ENCODE measurements at places on chromosomes 12 and 14. TPM values are rescaled to one million over a fixed set of nuclear protein-coding genes. Genes with fewer than 3 reads are reported as not detected.

DNA sequence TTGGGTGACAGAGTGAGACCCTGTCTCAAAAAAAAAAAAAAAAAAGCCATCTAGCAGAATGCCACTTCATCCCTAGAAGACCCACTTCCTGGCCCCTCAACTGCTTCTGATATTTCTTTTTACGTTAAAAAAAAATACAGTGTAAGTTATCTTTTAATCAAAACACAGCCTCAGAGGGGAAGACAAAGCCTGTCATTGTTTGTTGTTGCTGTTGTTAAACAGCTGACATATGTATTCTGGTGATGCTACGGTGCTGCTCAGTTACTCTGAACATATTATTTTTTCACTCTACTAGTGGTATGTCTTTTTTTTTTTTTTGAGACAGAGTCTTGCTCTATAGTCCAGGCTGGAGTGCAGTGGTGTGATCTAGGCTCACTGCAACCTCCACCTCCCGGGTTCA, 75.4 kb downstream of the PAPLN start:
- no peak for DNase-seq

TAS2R50 gene
- not detected for polyA plus RNA-seq

GRCh38 chr12:6222078-6222654, 22.0 kb downstream of the CD9 start:
- peak; percentile 73 for DNase-seq

GRCh38 chr12:88299567-88300101, 157.5 kb downstream of the TMTC3 start:
- no peak for DNase-seq

KRT79 gene
- not detected for polyA plus RNA-seq

DNA sequence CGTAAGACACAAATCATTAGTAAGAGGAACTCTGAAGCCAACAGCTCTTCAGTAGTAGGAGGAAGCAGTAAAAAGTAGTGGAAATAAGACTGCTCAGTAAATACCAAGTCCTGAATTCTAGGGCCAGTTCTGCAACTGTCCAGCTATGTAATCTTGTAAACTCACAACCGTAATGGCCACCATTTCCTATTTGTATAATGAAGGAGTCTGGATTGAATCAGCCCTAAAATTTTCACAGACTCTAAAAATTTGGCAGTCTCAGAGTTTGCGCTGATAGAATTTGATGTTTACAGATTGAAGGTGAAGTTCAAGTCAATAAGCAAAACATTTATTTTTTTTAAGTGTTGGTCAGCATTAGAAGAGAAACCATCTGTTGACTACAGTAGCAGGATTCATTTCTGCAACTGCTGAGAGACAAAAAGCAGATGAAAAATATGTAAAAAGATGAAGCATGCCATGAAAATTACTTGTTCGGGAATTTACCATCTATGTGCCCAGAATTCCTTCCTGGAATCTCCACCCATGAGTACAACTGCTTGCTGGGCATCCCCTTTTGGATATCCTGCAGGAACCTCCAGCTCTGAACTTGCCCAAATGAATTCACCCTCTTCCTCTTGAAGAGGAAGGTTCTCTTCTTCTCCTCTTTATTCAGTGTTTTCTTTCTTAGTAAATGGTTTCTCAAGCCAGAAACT, 47.5 kb downstream of the GALNT4 start:
- peak; percentile 23 for DNase-seq

DNA sequence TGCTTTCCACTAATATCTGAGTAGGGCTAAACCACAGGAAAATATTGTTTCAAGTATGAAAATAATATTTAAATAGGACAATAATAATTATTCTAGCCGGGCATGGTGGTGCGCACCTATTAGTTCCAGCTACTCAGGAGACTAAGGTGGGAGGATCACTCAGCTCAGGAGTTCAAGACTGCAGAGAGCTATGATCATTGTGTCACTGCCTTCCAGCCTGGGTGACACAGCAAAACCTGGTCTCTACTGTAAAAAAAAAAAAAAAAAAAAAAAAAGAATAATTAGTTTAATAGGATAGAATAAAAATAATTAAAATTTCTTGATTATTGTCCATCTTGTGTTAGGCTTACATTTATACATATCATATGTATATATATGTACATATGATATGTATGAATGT, 38.5 kb upstream of the BAZ1A start:
- DNase-seq: no peak

DNA sequence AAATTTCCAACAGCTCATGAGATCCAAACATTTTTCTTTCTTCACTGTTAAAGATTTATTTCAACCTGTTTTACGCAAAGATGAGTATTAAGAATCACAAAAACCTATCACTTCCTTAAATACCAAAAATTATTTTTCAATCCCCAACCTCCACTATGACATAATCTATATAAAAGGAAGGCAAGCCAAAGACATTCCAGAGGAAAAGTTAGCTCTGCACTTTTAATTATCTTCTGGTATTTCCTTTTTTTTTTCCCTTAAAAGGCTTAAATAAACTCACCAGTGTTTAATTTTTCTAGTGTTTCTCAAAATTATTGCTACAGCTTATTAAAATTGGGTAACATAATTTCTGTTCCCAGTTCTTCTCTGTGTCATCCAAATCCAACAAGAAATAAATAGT, 75.9 kb downstream of the BMP4 start:
- no peak for DNase-seq

DNA sequence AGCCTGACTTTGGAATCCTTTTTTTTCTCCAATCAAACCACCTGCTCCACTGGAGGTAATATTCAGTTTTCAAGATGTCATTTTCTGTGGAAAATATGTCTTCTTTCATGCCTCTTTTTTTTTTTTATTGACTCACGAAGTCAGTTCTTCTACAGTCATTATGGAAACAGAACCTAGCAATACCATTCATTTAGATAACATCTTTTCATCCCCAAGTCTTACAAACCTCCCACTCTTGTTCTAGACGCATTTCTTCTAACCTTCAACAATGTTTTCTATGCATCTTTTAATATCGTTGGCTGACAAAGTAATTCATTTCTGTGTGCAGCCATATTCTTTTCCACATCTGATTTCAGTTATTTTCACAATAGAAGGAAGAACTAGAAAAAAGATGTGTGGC, 474.3 kb upstream of the CCDC196 start:
- no peak for DNase-seq

DNA sequence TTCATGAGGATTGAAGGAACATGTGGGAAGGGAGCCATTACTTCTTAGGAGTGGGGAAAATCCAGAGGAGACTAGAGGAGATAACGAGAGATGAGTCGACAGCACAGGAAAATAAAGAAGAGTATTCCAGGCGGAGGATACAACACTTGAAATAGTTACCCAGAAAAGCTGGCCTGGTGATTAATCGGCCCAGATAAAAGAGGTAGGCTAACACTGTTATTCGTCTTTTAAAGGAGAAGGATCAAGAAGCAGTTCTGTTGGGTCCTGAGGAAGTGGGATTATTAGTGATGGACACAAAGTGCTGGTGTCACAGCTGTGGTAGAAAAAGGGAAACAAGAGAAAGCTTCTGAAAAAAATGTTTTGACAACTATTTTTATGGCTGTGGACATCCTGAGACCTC, 425.3 kb downstream of the ZFP36L1 start:
- no peak for DNase-seq

DNA sequence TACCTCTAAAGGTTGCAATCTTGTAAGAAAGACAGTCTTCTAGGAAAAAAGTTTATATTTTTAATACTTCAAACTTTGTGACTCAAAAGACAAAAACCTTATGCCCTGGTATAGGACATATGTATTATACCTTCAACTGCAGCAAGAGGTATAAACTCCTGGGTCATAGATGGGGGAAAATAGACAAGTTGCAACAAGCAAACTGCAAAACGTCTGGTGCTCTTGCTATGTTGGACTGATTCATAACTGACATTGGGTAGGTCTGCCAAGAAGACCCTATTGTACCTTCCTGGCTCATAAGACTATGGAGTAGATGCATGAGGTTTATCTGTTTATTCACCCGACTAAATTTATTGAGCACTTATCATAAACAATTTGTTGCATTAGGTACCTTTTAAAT, 40.9 kb downstream of the BEST3 start:
- DNase-seq: no peak

DNA sequence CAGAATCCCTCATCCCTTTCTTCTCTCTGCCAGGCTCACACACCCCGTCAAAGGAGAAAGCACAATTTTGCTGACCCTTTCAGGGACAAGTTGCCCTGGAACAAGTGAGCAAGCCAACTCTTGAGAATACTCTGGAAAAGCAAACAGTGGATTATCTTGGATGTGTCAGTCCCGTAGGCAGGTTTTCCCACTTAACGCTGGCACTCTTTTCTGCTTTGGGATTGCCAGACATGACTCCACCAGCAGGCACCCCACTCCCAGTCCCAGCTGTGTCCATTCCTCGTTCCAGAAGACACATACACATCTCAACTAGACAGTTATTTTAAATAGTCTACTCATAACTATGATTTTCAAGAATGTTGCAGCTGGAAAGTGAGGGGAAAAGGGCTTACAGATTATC, 145.5 kb upstream of the CDKN3 start:
- no peak for DNase-seq

PLA2G1B gene
- not detected for polyA plus RNA-seq

ISM2 gene
- polyA plus RNA-seq: 0.80 TPM

GRCh38 chr14:72607386-72608130, 286.3 kb downstream of the DPF3 start:
- no peak for DNase-seq

- DNase-seq: no peak
Measured at GRCh38 chr14:102505000-102505619, 4.5 kb downstream of the ANKRD9 start.

SLC17A8 gene
- 0.09 TPM for polyA plus RNA-seq

GRCh38 chr14:103748534-103748857, 32.9 kb downstream of the ZFYVE21 start:
- DNase-seq: no peak

DNA sequence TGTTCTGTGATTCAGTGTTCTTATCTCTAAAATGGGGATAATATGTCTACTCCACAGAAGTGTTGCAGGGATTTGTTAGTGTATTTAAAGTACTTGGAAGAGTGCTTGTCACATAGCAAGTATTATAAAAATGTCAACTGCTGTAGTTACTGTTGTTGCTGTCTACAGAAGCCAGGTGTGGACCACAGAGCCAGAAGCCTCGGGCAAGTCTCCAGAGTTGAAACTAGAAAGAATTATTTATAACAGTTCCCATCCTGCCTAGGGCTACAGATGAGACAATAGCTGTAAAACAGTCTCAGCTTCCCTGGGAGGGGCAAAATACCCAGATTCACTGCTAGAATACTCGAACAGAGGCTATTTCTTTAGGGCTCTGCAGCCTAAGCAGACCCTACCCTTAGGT, 55.4 kb upstream of the FUT8 start:
- DNase-seq: no peak

GRCh38 chr14:105420974-105421674, 1.5 kb downstream of the MTA1 start:
- no peak for DNase-seq

SCN8A gene
- 0.34 TPM for polyA plus RNA-seq

DNA sequence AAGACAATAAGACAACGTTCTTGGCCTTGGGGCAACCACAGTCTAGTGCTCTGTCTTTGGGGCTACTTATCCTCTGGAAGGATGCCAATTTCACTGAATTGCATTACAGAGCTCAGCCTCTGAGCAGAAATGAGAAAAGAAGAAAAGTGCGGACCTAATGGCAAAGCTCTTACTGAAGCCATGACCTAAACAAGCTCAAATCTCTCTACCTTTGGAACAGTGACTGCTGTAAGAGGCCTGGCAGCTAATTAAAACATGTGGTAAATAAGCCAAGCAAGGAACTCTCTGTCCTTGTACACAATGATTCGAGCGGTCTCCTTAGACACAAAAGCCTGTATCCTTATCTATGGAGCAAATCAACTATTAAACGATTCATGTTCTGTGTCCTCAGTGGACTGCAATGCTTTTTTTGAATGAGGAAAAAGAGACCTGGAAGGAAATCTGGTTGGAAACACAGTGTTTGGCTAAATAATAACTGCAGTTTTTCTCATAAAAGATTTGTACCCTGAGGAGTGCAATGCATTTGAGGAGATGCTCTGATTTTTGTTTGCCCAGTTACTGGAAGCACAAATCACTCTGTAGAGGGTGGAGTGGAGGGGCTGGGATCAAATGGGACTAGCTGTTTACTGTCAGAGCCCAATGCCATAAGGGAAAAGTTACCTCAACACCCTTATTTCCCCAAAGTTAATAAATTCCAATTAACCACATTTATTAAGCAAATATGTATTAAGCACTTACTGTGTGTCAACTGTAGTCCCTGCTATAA, 113.9 kb downstream of the NDUFA12 start:
- DNase-seq: no peak

CRADD gene
- polyA plus RNA-seq: 28.8 TPM

- DNase-seq: no peak
Measured at GRCh38 chr14:103662591-103662990, 33.6 kb downstream of the KLC1 start.

DNA sequence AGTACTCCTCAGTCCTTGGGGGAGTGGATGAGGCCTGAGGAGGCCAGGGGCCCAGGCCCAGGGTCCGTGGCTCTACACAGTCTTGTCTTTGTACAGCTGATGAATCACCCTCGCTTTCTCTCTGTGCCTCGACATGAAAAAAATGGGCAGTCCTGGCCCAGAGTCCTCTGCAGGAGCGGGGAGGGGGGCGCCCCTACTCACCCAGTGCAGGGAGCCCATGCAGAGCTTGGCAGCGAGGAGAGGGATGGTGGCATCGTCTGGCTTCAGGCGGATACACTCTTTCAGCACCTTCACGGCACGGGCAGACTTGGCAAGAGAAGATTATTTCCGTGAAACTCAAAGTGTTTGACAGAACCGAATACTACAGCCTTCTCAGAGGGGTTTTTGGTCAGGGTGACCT, 159.3 kb downstream of the TTC7B start:
- no peak for DNase-seq

TAS2R8 gene
- polyA plus RNA-seq: not detected

GRCh38 chr12:100574187-100575074, 947 bp downstream of the GAS2L3 start:
- peak; percentile 53 for DNase-seq

- no peak for DNase-seq
Measured at GRCh38 chr14:90159688-90160087, 96.7 kb upstream of the PSMC1 start.

DTX1 gene
- polyA plus RNA-seq: 7.3 TPM

C12orf54 gene
- not detected for polyA plus RNA-seq

FOXM1 gene
- 1.3 TPM for polyA plus RNA-seq

GRCh38 chr14:34713681-34714319, 593 bp downstream of the CFL2 start:
- peak; percentile 76 for DNase-seq

- no peak for DNase-seq
Measured at GRCh38 chr12:116433249-116433648, 125.9 kb upstream of the MAP1LC3B2 start.

DNA sequence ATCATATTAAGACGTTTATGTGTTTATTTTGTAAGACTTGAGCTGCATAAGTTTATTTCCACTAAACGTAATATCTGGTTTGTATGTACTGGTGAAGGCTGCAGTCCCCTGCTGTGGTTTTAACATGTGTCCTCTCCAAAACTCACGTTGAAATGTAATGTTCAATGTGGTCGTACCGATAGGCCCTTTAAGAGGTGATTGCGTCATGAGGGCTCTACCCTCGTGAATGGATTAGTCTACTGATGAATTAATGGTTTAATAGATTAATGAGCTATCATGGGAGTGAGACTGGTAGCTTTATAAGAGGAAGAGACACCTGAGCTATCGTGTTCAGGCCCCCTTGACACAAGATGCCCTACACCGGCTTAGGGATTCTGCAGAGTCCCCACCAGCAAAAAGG, 14.9 kb downstream of the LRIG3 start:
- no peak for DNase-seq

- DNase-seq: peak; percentile 85
Measured at GRCh38 chr12:122995503-122996187, 15.2 kb downstream of the ARL6IP4 start.

RNF212B gene
- polyA plus RNA-seq: 2.8 TPM

CCDC177 gene
- not detected for polyA plus RNA-seq
